ENCODE measurements at places on chromosomes 5 and 9.

GRCh38 chr5:10195301-10195700, 54.4 kb downstream of the ATPSCKMT start:
- DNase-seq: no peak

GRCh38 chr5:78771260-78772205, 123.0 kb upstream of the LHFPL2 start:
- DNase-seq: no peak

DNA sequence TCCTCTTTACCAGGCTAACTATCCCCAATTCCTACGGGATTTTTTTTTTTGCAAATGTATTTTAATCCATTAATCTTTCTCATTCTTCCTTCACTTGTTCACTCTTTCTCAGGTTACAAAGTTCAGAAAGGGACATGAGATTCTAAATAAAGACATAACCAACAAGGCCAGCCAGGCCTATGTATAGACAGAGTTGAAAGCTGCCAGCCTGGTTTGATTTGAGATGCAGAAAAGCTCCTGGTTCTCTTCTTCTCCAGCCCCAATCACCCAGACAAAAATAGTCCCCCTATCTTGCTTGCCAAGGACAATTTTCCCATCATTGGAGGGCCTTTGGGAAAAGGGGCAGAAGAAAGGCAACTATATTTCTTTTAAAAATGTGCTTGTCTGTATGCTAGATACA, 398.8 kb downstream of the NFIB start:
- no peak for DNase-seq

DNA sequence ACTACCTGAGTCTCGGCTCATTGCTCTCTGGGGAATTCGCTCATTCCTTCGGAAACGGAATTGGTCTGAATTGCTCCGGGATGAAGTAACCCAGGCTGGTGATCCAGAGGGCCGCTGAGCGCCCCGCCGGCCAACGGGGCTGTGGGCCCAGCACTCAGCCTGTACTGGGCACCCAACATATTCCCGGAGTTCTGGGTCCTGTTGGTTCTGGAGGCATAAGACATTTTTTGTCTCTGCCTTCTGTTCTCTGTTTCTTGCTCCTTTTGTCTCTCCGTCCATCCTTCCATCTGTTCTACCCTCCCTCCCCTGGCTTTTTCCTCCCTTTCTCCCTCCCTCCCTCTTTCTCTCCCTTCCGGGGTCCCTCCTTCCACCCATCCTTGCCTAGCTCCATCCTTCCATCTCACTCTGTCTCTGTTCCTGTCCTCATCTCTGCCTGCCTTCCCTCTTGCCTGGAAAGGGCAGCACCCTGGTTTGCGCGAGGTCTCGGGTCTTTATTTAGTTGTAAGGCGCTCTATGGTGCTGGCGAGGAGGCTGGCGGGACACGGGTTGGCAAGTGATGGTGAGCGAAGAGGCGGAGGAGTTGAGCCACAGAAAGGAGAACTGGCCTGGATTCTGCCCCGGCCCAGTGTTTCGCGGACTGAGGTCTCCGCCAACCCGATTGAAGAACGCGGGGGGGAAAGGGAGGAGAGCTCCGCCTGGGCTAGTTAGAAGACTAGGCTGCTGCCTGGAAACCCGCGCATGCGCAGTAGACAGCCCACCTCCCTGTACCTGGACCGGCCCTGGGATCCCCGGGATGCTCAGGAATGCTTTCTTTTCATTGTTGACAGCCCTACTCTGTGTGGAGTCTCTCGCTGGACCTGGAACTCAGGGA, 1468.0 kb downstream of the FOXD4L5 start:
- DNase-seq: peak; percentile 89

DNA sequence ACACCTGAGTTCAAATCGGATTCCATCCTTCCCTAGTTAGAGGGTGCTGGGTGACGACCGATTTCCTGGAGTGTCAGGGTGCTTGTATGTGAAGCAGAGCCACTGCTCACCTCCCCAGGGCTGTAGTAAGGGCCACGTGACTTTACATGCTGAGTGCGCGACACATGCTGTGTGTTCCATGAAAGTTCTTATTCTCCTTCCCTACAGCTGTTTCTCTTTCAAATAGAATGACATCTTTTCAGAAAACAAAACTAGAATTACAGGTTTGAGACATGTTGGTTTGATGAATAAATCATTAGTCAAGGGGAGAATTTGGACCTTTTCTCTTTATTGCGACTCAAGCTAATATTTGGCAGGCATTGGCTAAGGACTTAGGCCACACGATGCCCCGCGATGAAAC, 113.1 kb downstream of the JMY start:
- DNase-seq: no peak

DNA sequence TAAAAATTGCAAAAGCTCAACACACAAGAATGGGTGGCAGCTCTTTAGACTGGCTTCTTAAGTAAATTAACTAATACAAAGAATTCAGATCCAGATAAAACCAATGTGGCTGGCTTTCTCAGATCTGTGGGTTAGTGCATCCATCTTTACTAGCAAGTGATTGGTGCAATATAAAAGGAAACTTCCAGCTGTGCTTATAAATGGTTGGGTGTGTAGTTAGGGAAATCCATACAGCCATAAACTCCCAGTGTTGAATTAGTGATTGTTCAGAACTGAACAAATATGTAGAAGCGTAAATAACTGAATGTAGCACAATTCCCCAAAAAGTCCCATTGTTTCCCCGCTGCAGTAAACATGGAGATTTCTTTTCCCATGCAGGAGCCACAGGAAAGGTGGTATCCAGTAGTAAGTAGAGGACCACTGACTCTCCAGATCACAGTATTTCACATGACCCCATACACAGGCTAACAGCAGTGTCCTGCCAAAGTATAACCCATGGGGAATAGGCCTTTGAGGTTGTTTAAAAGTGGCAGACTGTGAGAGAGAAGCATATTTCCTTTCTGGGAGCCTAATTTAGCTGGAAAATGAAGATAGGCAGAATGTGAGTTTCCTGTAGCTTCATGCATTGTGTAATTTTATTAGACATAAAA, 173.1 kb upstream of the SLC12A2 start:
- DNase-seq: no peak

GRCh38 chr5:57889558-57889957, 406.9 kb upstream of the ACTBL2 start:
- DNase-seq: no peak

DNA sequence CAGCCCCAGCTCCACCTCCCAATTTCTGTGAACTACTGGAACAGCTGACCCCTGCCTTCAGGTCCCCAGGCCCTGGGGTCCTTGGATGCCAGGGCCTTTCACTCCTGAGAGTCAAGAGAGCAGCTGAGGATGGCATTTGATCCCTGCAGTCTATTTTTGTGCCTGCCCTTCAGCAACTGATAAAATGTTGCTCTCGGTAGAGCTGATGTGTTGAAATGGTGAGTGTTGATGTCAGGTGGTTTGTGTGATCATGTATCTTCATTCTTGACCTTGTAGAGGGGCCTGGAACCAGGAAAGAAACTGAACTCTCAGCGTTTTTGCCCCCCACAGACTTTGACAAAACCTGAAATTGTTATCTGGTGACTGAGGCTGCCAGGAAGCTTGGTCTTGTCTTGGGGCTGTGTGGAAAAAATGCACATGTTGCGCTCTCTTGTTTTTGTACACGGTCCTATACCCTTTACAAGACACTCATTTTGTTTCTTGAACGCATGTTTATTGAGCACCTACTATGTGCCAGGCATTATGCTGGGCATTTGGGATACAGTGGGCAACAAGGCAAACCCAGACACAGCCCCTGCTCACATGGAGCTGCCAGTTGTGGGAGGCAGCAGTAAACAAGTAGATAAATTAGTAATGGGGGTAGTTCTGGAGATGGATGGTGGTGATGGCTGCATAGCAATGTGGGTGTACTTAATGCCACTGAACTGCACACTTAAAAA, 78.3 kb downstream of the PPARGC1B start:
- DNase-seq: no peak

GRCh38 chr5:131536211-131536826, 98.7 kb downstream of the RAPGEF6 start:
- DNase-seq: no peak

DNA sequence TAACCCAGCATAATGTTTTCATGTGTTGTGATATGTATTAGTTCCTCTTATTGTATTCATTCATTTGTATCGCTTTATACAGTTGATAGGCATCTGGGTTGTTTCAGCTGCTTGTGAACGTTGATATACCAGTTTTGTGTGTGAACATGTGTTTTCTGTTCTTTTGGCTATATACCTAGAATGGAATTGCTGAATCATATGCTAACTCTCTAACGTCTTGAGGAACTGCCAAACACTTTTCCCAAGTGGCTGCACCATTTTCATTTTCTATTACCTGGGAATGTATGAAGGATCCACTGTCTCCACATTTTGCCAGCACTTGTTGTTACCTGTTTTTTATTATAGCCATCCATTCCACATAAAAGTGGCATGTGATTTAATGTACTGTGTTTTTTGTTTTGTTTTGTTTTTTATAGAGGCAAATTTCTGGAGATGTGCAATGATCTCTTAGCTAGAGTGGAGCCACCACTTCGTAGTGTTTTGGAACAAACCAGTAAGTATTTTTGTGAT, 34.6 kb downstream of the HSPA4 start:
- no peak for DNase-seq

DNA sequence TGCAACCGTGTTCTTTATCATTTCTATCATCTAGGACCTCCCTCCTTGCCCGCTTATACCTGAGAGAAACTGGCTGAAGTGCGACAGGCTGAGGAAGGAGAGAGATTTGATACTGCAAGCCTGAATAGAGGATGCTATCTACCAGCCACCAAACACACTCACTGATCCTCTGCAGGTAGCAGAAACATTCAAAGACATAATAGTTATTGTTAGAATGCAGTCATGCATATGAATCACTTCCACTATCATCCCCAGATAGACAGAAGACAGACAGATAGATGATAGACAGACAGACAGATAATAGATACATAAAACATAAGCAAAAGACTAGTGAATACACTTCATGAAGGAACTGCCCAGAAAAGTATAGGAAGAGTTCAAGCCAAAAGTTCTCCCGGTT, 32.9 kb downstream of the FAM81B start:
- DNase-seq: no peak

DNA sequence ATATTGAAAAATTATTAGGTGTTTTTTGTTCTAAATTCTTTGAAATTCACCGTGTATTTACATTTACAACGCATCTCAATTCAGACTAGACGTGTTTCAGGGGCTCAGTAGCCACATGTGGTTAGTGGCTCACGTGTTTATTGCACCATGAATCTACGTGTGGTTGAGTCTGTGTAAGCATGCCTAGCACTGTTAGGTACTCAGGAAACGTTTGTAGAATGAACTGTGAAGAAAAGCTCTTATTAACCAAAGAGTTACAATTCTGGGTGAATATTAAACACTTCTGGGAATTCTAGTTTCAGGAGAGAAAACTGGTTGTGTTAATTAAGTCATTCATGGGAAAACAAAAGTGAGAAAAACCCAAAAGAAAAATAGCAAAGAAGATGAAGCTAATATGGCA, 117.5 kb upstream of the CDH6 start:
- no peak for DNase-seq

- DNase-seq: no peak
Observed at GRCh38 chr5:121008041-121008440, 543.9 kb downstream of the PRR16 start.

- DNase-seq: no peak
Observed at GRCh38 chr5:29252390-29252789, 1941.1 kb upstream of the CDH6 start.

DNA sequence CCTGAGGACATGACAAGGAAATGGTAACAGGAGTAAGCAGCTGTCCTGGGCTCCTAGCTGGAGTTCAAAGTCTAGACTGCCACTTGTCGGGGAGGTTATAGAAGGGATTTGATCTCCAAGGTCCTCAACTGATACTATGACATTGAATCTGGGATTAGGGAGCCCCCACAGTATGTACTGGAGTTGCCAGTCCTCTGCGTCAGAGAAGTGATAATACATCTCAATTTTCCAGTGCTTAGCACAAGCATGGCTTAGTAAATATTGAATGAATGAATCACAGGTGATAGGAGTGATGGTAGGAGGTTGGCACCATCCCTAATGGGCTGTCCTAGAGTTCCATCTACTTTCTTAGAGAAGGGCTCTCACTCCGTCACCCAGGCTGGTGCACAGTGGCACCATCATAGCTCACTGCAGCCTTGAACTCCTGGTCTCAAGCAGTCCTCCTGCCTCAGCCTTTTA, 6.2 kb upstream of the TPM2 start:
- DNase-seq: no peak

DNA sequence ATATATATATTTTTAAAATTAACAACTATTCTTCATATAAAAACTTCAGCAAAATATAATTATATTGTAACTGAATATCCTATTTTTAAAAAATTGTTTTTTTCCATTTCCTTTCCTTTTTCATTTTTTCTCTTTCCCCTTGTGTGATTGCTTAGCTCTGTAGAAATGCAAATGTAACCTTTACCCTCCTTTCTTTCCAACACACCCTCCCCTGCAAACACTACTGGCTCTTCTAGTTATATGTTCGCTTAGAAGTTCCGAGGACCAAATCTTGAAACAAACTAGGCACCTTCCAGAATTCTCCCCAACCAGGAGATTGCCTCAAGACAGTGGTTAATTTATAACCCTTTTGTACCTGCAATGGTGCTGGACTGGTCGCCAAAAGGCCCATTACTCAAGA, 1980.0 kb upstream of the CDH6 start:
- no peak for DNase-seq

DNA sequence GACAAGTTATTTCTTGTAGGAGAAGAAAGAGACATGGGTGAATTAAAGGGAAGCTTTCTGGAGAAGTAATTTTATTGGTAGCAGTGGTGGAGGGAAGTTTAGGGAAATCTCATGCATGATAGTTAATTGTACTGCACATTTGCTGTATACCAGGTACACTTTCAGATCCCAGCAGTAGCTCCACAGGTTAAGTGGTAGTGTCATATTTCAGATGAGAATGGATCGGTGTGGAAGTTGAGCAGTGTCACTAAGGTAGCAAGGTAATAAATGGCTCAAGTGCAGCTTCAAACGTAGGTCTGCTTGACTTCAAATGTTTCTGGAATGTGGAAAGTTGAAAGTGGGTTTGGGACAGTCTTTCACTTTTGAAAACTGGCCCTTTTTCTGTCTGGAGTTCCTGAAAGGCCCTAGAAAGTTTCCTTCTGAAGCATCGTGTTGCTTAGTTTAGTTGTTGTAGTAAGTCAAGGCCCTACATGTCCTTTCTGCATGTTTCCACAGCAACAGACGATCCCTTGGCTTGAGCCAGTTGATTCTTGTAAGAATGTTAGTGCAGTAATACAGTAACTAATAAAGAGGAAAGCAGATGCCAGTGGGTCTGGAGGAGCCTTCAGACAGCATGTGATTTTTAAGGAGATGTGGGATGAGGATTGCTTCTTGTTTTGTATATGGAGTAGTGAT, 3.7 kb downstream of the CLTA start:
- no peak for DNase-seq

DNA sequence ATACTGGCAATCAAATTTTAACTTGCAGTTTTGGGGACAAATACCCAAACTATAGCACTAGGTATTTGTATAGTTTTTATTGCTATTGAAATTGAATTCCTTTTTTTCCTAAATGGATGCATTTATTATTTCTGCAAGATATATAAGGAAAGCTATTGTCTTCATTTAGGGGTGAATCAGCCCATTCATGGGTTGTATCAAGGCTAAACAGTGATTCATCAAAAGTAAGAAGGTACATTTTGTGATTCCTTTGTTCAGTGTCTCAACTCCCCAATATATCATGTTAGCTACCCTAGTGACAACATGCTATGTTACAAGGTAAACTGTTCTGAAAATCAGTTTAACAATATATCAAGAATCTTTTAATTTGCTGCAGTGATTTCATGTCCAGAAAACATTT, 185.7 kb downstream of the PLK2 start:
- no peak for DNase-seq

Measured in activated effector memory CD4-positive, alpha-beta T cell treated with anti-CD3 and anti-CD28 coated beads, Interleukin-2, amount 50 U/mL, for 16 hours (primary cell).